ENCODE measurements at places on chromosomes 1 and 21.
A peak's percentile ranks its signal among the peaks of the same experiment; 100 is the strongest.

DNA sequence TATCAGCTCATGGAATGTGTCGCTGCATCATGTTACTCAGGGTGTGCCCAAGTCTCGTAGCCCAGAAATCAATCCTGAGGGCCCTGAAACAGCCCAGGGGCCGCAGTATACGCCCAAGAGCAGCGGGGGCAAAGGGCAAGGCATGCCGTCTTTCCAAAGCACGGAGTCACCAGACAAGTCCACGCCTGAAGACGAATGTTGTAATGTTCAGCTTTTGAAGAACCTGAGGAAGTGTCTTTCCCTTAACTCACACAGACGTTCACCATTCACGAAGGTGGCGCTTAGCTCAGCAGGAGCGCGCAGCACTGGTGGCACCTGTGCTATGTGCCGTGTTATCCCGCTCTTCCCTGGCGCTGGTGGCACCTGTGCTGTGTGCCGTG is 18.8 kb upstream of the PWP2 start:
- no peak overlapping the region for H3K4me3 ChIP-seq
- peaks cover 35% of the 10 kb centered on the region for H3K36me3 ChIP-seq
- no peak overlapping the region for H3K27ac ChIP-seq

DNA sequence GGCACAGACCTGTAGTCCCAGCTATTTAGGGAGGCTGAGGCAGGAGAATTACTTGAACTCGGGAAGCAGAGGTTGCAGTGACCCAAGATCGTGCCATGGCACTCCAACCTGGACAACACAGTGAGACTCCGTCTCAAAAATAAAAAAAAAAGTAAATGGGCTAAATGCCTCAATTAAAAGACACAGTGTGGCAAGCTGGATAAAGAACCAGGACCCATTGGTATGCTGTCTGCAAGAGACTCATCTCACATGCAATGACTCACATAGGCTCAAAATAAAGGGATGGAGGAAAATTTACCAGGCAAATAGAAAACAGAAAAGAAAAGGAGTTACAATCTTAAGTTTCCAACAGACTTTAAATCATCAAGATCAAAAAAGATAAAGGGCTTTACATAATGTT is 40.3 kb downstream of the ACBD6 start:
- H3K4me1 ChIP-seq: no peaks in the 10 kb centered on the region
- no peaks in the 10 kb centered on the region for H3K27me3 ChIP-seq
- H3K36me3 ChIP-seq: peaks cover 51% of the 10 kb centered on the region
- H3K27ac ChIP-seq: no peak overlapping the region

DNA sequence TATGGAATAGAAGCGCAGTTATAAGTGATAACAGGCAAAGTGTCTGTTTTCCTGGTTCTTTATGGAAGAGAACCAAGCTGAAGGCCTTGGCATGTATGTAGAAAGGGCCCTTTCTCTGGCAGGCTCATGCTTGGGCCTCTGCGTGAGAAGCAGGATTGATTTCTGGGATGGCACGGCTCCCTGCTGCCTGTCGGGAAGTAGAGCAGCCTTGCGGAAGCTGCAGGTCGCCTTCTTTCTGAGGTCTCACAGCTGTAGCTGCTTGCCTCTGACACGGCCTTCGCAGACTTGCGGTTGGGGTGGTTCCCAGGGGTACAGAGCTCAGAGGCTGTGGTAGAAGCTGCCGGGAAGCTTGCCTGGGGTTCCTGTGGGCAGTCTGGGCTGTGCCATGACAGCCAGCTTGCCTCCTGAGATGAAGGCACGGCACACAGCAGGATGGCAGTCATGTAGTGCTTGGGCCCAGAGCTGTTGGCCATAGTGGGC is 39.4 kb downstream of the TRAPPC10 start:
- H3K4me1 ChIP-seq: no peaks in the 10 kb centered on the region
- H3K27ac ChIP-seq: peak overlapping the region; percentile 38
- H3K36me3 ChIP-seq: peaks cover 6% of the 10 kb centered on the region
- H3K4me3 ChIP-seq: no peak overlapping the region
- no peak for DNase-seq
- H3K27me3 ChIP-seq: no peaks in the 10 kb centered on the region

DNA sequence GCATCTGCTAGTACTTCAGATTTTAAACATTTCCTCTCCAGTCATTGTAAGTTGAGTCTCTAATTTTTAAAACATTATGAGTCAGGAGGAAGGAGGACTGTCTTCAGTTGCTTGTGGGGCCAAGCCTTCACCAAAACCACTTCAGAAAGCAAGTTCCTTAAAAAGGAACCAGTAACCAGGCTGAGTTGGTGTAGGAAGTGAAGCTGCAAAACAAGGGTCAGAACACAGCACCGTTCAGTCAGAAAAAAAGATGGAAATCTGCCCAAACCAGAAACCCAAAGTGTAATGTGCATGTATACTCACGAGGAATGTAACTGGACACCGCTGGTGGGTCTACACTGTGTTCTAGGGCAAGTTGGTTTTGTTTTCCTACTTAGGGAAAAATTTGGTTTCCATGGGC is 402.1 kb downstream of the SETD4 start:
- no peak for DNase-seq
- no peaks in the 10 kb centered on the region for H3K27me3 ChIP-seq
- H3K36me3 ChIP-seq: 0 out of 2 replicates have a peak, but pooled peaks cover 3% of the 10 kb centered on the region
- H3K27ac ChIP-seq: no peak overlapping the region
- no peaks in the 10 kb centered on the region for H3K4me1 ChIP-seq

GRCh38 chr1:41576620-41577019 is 92.1 kb upstream of the EDN2 start:
- H3K4me1 ChIP-seq: no peaks in the 10 kb centered on the region
- no peak overlapping the region for H3K27ac ChIP-seq
- no peaks in the 10 kb centered on the region for H3K27me3 ChIP-seq
- no peak overlapping the region for H3K4me3 ChIP-seq
- peaks cover 2% of the 10 kb centered on the region for H3K36me3 ChIP-seq

GRCh38 chr1:205812271-205812877 is 624 bp downstream of the SLC41A1 start:
- H3K27me3 ChIP-seq: peaks cover 16% of the 10 kb centered on the region
- H3K4me1 ChIP-seq: peaks cover 37% of the 10 kb centered on the region
- peak; percentile 43 for DNase-seq
- peak overlapping the region; percentile 10 for H3K27ac ChIP-seq
- H3K36me3 ChIP-seq: peaks cover 23% of the 10 kb centered on the region

DNA sequence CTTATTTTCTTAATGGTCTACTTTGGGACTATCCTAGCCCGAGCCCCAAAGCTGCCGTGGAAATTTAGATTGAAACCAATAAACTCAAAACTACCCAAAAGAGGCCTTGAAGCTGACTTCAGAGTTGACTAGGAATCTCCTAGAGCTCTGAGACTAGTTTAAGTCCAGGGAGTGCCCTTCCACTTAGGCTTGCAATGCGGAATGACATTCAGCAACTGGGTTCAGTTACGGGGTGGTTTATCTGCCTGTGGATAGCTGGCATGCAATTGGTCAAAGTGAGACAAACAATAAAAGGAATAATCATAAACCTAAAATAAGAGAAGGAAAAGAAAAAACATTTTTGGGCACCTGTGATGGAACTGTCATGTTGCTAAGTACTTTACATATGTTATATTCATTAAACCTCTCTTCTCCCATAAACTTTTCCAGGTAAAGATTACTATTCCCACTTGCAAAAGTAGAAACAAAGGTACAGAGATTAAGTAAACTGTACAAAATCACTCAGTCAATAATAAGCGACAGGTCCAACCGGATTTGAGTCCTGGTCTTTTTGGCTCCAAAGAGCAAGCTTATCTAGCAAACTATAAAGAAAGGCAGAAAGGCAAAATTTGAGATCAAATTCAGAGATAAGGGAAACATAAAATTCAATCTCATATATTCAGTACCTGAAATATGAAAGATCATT is 56.5 kb downstream of the GPATCH2 start:
- no peaks in the 10 kb centered on the region for H3K4me1 ChIP-seq
- no peak overlapping the region for H3K4me3 ChIP-seq
- no peak overlapping the region for H3K27ac ChIP-seq
- DNase-seq: no peak

GRCh38 chr1:77018311-77018710 is 151.0 kb downstream of the ST6GALNAC5 start:
- no peak for DNase-seq
- no peak overlapping the region for H3K4me3 ChIP-seq
- H3K36me3 ChIP-seq: no peaks in the 10 kb centered on the region
- H3K4me1 ChIP-seq: peaks cover 63% of the 10 kb centered on the region
- H3K27me3 ChIP-seq: no peaks in the 10 kb centered on the region
- H3K27ac ChIP-seq: peak overlapping the region; percentile 50
